ENCODE measurements at places on chromosomes 2 and 18.

GRCh38 chr2:10924441-10924840, 12.7 kb downstream of the KCNF1 start:
- no peak for DNase-seq

DNA sequence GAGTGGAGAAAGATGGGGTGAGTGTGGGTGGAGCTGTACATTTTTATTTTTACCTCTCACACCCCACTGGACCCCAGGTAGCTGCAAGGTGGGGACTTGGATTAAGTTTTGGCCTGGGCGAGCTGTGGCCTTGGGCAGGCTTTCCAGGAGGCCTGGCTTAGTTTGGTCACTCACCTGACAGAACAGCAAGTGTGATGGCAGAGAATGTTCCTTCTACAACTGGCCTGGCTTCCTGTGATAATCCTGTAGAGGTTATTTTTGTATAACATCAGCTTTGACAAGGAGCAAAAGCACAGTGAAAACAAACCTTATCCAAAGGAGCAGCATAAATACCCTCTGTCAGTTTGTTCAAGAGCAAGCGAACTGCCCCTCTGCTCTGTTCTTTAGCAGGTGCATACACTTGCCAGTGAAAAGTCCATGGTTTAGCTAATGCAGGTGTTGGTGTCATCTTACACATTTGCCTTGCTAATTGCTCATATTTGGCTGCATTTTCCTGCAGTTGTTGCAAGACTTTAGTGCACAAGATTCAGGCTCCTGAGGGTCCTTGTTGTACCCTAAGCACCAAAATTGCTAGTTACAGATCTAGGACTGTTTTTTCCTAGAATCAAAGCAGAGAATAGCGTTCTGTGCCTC, 6.3 kb downstream of the THNSL2 start:
- no peak for DNase-seq

GRCh38 chr18:55093295-55093694, 134.0 kb upstream of the CCDC68 start:
- no peak for DNase-seq

DNA sequence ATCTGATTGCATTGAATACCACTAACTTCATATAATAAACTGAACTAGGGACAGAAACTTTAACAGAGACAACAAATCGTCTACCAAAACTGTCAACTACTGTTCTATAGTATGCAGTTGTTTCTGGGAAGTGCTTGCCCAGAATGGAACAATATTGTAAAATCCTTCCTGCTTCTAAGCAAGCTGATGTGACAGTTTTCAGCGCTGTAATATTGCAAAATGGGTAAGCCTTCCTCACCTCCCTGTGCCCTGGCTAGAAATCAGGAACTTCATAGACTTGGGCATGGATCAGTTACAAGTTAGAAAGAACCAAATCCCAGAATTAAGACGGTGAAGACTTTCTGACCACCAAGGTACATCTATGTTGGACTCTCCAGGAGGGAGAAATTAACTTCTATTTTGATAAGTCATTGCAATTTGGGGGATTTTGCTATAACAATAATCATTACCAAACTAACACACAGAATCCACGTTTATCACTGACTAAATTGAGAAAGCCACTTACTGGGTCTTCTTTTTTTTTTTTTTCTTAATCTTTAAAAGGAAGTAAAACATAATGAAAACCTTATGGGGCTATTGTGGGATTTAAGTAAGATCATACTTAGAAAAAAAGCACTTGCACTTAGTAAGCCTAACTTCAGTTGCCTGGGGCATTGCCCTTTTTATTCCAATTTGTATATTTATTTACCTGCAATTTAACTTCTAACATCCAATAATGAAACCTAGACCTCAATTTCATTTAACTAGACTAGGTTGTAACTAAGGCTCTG, 261.5 kb downstream of the TRIB2 start:
- DNase-seq = no peak

- DNase-seq = no peak
Measured at GRCh38 chr2:220374282-220374681, 746.9 kb downstream of the SLC4A3 start.

DNA sequence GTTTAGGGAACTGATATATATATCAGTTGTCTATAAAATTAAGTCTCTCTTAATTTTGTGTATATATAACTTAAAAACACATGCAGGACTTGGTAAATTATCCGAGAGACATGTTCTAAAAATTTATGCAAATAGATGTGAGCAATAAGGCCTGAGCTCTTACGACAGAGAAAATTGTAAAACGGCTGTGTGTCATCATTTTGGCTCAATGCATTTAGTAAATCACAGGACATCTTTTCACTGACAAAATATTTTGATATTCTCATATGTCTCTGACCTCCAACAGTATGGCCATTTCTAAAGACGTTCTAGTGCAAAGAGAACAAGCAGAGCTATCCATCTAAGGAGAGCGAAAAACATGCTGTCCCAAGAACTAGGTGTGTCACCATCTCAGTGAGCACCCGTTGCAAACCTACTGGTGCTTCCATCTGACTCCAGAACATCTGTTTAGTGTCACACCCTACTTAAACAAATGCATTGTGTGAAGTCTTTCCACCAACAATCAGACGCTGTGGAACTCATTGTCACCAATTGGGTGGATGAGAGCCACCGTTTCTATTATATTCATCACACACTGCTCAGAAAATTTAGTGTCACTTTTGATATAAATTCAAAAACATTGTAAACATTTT, 108.0 kb downstream of the ARHGAP15 start:
- no peak for DNase-seq

GRCh38 chr2:108165729-108166128, 74.0 kb upstream of the SULT1C3 start:
- DNase-seq = no peak

- DNase-seq = no peak
Measured at GRCh38 chr2:203583701-203584100, 48.6 kb upstream of the RAPH1 start.

GRCh38 chr18:21672521-21673267, 31.9 kb downstream of the ABHD3 start:
- DNase-seq = no peak

DNA sequence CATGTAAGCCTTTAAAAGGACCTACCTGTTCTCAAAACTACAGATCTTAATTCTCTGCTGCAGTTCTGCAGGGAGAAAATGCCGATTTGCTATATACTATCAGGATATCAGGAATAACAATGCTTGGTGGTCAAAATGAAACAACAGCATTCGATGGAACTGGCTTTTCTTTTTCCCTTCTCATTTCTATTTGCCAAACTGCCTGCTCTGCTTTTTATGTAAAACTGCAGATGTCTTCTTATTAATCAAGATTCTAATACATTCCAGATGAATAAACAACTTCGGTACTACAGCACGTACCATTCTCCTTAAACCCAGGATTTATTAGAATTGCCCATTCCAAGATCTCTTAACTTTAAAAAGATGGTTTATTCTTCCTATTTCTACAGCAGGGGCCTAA, 100.9 kb downstream of the ZNF521 start:
- DNase-seq = no peak

- no peak for DNase-seq
Measured at GRCh38 chr2:230676546-230676945, 36.1 kb upstream of the CAB39 start.

DNA sequence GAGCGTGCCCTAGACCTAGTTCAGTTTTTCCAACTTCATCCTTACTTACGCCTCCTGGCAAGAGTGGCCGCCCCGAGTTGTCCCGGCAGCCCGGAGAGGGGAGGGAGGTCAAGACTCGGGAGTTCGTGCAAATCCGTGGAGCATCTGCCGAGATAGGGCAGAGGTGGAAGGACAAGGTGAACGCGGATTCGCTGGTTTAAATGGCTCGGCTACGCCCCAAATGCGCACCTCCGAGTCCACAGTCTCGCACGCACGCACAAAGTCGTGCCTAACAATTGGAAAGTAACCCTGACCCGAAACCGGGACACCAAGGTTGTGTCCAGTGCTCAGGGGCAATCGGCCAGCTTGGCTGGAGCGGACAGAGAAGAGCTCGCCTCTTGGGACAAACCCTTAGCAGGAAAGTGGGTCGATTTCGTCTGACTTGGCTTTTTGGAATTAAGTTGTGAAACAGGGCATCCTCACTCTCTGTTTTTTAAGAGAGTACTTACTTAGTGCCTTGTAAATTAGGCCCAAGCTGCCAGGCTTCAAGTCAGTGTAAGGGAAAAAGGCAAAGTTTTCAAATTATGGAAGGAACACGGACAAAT, 726 bp upstream of the SS18 start:
- peak; percentile 4 for DNase-seq

DNA sequence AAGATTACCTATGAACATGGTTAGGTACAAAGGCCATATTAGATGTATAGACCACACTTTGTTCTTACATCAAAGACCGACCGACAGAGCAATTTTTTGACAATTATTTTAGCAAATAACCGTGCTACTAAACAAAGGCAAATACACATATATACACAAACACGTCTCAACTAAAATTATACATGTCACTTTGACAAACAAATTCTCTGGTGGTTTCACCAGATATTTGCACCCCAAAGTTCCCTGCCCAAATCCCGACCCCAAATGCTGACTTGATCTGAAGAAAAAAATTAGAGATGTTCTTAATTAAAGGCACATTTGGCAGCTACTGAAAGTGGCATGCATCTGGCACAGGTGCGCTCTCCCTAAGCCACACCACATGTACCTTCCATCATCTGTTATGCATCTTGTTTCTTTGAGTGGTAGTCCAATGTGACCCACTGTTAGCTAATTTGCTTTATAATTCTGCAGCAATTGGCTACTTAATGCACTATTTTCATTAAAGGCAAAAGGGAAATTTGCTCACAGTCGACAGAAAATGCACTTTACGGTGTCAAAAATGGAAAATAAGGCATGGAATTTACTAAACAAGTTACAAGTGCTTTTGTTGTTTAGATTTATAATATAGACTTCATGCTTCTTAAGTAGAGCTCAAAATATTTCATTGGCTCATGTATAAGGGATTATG, 92.1 kb downstream of the ARHGEF33 start:
- no peak for DNase-seq

DNA sequence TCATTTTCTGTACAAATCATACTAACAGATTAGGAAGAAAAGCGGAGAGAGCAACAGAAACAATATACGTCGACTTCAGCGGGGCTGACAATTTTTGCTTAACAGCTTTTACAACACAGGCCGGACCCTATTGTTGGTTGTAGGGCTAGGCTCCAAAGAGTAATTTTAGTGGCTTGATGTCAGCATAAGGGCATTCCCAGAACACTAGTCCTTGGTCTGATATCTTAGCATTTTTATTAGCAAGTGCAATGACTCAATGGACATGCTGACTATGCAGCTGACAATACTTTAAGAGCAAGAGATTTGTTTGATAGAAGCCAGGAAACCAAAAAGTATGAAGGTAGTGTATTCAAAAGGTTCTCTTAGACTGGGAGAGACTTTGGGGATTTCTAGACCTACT, 209.9 kb downstream of the LNPK start:
- no peak for DNase-seq

GRCh38 chr2:9629222-9630116, 1.3 kb downstream of the YWHAQ start:
- DNase-seq = no peak

DNA sequence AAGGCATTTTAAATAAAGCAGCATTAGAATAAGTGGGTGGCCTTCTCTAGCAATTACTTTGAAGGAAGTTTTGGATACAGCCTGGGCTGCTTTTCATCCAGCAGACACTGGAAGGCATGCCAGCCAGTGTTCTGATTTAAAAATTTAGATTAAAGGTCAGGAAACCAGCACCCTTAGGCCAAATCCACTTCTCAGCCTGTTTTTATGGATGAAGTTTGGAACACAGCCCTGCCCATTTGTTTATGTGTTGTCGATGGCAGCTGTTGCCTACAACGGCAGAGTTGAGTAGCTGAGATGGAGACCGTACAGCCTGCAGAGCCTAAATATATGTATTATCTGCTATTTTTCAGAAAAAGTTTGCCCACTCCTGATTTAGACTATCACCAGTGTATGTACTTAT, 313.6 kb upstream of the ACVR2A start:
- no peak for DNase-seq

DNA sequence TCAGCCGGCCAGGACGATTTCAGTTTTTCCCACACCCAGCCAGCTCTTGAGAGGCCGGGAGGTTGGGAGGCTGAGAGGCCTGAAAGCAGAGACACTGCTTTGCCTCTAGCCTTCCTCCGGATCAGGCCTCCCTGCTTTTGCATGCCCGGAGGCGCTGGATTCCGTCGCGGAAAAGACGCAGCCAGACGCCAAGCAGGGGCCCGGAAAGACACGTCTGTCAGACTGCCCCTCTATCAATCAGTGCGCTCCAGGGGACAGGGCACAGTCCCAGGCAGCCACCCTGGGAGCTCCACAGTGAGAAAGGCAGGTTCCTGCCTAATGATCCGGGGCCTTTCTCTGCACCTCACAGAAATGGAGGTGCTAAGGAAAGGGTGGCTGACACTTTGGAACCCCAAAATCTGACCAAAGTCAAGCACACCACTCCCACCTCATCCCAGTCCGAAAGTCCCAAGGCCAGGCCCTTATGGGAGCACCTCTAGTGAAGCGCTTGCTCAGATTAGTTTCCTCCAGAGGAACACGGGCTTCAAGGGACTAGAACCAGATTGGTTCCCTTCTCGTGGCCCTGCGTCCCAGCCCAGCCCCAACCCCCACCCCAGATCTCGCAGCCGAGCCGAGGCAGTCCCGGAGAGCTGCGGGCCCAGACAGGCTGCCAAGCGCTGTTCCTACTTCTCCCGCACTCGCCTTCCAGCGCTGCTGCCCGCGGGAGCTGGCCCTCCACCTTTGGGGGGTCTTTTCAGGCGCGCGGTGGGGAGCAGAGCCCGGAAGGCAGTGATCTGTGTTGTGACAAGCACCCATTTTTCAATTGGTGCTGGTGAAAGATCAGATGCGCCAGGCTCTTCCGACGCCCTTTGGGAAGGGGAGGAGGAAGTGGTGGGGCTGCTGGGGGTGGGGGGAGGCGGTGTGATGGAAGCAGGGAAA, 5.0 kb downstream of the DLX1 start:
- DNase-seq = no peak

DNA sequence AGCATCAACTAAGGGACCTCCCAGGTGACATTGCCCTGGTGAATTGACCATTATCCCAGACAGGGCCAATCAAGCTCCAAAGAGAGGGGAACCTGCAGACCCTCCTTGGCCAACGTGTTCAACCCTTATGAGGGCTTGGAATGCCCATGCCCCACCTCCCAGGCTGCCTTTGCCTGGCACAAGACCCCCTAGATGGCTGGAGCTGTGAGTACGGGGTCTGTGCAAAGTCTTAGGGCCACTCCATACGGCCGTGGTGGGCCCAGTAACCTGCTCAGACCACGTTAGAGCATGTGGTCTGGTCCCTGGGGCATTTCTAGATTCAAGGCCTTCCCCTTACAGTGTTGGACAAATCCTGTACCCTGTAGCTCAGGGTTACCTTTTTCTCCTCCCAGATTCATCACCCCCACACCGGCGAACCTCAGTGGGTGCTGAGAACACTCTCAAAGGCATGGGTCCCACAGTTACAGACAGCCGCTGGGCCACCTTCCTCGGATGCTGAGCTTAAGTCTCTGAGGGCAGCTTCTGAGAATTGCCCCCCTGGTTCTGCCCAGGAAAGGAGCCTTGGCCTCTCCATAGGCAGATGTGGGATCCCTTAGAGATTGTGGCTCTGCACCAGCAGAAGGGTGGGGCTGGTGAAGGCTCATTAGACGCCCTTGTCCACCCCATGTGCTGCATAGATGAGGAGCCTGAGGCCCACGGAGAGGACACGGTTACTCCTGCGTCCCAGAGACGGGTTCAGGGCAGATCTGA, 18.3 kb upstream of the KCNK3 start:
- DNase-seq = no peak

Data from hippocampal formation (tissue), 2 donors.